ENCODE measurements at places on chromosomes 6 and 20.

GRCh38 chr20:33986560-33987216 is 7.0 kb upstream of the RALY start:
- DNase-seq = no peak

DNA sequence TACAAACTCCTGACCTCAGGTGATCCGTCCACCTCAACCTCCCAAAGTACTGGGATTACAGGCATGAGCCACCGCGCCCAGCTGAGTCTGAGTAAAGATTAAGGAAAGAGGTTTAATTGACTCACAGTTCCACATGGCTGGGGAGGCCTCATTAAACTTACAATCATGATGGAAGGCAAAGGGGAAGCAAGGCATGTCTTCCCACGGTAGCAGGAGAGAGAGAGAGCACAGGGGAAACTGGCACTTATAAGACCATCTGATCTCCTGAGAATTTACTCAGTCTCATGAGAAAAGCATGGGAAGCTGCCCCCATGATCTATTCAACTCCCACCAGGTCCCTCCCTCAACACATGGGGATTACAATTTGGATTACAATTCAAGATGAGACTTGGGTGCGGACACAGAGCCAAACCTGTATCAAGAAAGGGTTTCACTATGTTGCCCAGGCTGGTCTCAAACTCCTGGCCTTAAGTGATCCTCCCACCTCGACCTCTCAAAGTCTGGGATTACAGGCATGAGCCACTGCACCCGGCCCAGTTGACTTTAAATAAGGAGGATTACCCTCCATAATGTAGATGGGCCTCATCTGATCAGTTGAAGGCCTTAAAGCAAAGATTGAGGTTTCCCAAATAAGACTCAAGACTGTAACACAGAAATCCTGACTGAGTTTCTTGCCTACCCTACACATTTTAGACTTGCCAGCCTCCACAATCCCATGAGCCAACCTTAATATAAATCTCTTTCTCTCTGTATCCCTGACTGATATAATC is 13.1 kb upstream of the PEX7 start:
- DNase-seq = no peak

- no peak for DNase-seq
Observed at GRCh38 chr6:6749702-6750491, 161.4 kb downstream of the LY86 start.

DNA sequence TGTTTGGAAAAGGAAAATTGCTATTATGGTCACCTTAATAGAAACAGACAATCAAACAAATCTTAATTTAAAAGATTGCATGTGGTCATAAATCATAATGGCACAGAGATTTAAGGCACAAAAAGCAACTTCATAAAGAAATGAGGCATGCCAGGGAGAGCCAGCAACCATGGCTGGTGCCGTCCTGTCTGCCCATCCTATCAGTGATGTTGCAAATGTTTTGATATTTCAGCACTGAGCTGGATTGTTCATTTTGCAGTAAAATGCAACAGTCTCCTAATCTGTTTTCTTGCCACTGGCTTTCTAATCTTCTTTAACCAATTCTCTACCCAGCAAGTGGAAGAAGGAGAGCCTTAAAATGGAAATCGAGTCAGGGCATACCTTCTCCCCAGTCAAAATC is 249.8 kb downstream of the SAMD5 start:
- DNase-seq = no peak

DNA sequence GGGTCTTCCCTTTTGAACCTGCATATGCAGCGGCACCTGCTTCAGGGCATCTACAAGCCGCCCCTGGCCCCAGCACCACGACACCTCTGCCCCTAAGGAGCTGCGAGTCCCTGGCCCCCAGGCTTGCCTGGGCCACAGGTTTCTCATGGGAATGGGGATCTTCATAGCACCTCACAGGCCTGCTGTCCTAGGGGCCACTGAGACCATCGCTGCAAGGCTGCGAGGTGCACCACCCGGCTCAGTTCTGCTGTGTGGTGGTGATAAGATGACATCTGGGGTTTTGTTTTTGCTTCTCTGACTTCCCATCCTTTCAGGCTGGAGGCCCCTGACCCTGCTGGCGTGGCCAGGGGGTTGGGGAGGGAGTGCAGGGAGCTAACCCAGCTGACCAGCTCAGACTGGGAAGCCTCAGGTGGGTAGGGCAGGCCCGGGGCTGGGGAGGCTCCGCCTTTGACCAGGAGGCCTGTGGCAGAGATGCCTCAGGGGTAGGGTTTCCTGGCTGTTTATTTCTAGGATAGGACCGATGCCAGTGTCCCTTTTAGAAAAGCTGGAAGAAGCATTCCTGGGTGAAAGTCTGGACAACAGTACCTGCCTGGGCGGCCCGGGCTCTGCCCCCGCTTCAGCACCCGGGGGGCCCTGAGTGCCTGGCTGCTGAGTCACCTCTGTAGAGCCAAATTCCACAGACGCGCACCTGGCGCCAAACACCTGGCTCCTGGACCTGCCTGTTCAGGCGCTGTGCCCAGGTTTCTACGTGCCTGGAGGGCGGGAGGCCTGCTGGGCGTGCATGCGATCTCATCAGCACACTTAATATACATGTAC is 264.7 kb downstream of the DLL1 start:
- no peak for DNase-seq

GRCh38 chr6:33824461-33825154 is 20.8 kb upstream of the MLN start:
- no peak for DNase-seq

GRCh38 chr20:47762699-47763268 is 22.5 kb downstream of the SULF2 start:
- DNase-seq = no peak

DNA sequence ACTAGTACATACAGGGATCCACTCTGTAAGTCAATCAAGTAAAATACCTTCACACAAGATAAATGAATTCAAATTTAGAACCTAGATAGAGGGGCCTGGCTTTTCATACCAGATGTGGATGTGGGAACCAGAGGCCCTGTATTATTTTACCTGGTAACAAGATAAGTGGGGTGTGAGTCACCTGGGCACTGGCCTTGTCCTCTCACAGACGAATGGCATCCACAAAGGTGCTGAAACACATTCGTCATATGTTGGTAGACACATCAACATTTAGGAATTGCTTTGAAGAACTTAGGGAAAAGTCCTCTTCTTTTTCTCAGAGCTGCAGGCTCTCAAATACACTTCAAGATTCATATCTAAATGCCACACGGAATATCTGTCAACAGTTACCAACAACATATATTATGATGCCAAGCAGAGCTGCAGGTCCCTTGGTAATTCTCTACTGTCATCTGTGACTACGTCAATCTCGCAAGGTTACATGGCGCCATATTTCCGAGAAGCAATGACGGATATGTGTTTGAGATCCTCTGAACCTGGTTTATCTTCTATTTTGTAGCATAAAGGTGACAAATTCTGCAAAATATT is 618.6 kb downstream of the EPM2A start:
- DNase-seq = no peak

GRCh38 chr20:63532449-63532971 is 4.7 kb downstream of the PTK6 start:
- no peak for DNase-seq

DNA sequence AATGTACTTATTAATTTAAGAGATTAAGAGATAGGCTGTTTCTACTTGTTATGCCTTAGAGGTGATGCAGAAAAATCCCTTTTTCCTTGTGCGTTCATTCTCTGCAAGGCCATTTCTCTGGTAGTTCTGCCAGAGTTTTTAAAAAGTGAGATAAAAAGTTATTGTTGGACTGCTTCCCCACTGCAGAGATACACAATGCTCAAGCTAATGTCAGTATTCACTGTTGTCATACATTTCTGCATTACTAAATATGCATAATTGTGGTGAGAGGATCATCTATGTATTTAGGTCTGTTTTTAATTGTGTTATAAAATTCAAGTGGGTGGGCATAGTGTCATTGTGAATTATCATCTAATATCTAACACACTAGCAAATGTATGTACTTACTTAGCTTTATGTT is 600.4 kb downstream of the HTR1B start:
- no peak for DNase-seq

GRCh38 chr6:52620906-52621190 is 44.0 kb upstream of the TRAM2 start:
- no peak for DNase-seq

DNA sequence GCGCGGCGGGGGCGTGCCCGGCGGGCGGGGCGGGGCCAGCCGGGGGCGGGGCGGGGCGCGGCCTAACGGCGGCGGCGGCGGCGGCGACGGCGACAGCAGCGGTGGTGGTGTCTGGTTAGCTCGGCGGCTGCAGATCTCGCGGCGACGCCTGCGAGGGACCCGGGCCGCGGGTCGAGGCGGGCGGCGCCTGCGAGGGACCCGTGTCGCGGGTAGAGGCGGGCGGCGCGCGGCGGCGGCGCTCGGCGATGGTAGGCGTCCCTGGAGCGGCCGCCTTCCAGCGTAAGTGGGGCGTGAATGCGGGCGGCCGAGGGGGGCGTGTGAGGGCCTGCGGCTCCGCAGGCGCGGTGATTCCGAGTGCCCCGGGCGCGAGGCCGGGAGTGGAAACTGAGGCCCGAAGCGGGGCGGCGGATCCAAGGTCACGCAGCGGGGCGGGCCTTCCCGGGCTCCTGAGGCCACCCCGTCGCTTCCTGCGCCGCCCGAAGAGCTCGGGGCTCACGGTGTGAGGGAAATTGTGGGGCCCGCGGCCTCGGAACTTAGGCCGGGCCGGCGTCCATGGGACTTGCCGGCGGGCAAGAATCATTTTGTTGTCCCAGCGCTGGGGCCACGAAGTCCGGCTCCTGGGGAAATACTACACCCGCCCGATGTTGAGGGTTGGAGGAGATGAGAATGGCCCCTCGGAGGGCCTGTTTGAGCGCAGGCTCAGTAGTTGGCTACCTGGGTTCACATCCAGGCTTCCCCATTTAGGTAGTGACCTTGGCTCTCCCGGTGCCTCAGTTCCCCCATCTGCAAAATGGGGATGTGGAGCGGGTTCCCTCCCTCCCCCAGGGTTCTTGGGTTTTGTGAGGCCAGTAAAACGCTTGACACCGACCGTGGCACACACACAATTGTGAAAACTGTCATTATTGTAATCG is at the start of gene CBFA2T2:
Gene CBFA2T2, plus strand, starts transcription at position 74 of the 911 bp plus-strand sequence. Its CDS starts 172 bp downstream, at position 246.
- peak; percentile 33 for DNase-seq

Data from stimulated activated CD8-positive, alpha-beta memory T cell treated with anti-CD3 and anti-CD28 coated beads, Interleukin-15, amount 100 ng/mL, for 24 hours (primary cell).